CD4-positive, alpha-beta T cell treated with Interleukin-15 for 4 hours (primary cell): ENCODE measurements at places on chromosomes 11 and 22.

- no peak for DNase-seq
Observed at GRCh38 chr22:40397396-40397795, 27.0 kb downstream of the SGSM3 start.

DNA sequence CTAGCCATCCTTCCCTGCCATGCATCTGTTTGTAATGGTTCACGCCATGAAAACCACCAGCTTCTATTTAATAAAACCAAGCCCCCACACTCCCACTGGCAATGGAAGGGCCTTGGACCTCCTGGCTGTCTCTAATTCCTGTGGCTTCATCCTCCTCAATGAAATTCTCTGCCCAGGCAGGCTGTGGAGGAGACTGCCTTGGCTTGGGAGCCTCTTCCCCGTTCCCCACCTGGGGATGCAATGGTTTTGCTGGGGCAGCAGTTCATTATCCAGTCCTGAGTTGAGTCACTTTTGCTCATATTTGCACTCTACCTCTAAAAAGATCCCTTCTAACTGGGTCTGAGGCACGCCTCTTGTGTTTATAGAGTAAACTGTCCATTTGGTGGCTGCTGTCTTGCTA, 515.8 kb downstream of the NTM start:
- no peak for DNase-seq

DNA sequence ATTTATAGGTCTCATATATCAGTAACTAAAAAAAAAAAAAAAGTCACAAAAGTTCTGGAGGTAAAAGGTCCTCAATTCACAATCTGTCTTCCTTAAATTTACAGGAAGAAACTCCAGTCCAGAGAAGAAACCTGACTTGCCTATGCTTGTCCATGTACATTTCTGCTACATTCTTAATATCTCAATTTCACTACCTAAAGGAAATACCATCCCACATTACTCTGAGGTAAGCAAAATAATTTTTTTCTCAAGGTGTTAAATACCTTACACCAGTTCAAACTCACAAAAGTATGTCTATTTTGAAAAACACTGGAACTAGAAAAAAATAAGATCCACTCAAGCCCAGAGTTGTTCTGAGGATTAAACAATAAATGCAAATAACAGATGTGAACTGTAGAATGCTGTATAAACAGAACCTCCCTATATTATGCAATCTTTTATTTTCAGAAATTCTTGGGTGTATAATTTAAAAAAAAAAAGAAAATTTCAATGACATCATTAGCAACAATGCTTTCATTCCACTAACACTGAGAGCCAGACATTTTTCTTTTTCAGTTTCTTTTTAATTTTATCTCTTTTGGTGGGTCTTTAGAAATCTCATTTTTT, 49.9 kb upstream of the GDPD4 start:
- no peak for DNase-seq

DNA sequence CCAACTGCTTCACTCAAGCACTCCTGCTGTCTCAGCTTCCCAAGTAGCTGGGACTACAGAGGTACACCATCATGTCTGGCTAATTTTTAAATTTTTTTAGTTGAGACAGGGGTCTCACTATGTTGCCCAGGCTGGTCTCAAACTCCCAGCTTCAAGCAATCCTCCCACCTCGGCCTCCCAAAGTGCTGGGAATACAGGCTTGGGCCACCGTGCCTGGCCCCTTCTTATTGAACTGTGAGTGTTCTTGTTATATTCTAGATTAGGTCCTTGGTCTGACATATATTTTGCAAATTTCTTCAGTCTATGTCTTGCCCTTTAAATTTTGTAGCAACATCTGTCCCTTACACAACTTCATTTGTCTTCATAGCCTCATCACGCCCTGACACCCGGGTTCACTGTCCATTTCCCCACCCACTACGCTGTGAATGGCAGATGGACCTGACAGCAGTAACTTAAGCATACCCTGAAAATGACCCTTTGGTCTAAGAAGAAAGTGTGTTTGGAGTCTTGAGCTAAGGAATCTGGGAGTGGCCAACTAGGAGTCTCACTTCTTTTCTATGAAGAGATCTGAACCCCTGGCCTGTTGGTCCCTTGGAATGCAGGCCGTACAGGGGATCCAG, 4.2 kb upstream of the FAM118A start:
- no peak for DNase-seq

DNA sequence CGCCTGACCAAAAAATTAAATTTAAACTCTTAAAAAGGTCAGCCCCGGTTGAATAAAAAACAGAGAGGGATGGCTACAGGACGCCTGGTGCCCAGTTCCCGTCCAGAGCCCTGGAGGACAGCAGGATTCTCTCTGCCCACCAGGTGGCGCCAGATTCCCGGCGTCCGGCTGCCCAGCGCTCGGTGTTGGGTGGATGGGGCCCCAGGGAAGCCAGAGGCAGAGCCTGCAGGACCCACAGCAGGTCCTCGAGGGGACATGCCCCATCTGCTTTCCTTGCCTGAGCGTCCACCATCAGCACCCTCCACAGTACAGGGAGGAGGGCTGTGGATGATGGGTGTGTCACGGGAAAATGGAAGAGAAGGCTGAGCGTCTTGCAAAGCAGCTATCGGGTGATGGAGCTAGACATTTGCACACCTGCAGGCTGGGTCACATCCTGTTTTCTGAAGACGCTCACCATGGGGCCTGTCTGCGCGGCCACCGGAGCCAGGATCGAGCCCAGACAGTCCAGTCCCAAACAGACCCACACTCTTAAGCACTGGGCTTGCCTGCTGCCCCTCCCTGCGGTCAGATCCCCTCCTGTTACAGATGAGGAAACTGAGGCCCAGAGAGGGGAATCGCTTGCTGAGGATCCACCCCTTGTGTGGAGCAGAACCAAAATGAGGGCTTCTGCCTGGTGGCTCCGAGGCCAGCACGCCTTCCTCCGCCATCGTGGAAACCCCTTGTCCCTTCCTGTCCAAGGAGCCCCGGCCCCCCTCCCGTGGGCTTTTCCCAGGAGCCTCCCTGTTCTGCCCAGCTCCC, 18.5 kb upstream of the CBX7 start:
- DNase-seq: peak; percentile 85

DNA sequence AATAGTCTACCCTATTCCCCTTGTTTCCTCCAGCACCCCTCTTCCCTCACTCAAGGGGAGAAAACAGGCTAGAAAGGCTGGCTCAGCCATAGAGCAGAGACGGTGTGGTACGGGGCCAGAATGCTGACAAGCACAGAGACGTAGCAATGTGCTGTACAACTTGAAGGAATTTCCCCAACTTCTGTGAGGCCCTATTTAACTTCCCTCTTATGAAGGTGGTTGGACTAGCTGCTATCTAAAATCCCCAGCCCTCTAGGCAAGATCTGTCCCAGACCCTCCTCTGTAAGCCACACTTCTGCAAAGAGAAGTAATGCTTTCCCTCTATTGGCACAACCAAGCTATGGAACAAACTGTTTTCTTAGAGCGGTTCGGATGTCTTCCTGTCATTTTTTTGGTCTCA, 37.8 kb downstream of the PLEKHA7 start:
- no peak for DNase-seq

DNA sequence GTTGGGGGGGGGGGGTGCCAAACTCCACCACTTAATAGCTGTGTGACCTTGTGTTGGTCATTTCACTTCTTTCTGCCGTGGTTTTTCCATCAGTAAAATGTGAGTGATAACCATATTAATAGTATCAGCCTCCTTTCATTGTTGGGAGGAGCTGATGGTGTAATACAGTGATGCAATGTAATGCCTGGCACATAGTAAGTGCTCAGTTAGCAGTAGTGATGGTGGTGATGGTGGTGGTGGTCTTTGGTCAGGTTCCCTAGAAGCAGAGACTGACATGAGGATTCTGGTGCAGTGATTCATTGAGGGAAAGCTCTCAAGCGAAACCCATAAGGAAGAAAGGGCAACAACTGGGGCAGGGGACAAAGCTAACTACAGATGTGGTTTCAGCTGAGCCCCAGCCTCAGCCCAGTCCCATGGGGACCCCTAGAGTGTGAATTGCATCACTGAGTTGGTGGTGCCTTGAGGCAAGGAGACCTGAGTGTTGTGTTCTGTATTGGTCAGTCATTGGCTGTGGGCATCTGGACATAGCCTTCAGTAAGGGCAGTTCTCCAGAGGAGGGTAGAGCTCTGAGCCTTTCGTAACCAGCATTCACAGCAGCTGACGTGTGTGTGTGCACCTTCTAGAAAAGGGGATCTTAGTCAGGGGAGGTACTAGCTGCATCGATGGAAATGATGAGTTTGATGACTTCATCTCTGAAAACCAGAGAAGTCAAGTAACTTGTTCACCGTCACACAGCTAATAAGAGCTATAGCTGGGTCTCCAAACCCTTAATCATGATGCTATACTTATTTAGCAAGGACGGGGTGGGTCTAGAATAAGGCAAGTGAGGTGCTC, 93.6 kb upstream of the CRYBB3 start:
- no peak for DNase-seq

DNA sequence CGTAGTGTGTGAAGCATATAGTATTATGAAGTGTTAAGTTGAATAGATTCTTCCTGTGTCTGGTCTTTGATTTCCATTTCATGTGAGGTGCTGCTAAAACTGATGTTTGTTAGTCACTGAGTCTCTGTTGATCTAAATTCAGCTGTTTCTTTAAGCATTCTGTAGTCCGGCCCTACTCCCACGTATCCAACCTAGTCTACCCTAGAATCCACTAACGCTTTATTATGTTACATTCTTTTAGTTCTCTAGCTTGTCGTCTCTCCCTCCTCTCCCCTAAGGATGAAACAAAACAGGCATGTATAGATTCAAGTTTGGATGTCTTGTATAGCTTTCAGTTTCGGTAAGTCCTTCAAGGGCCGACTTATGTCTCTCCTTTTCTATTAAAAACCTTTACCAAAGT, 4.1 kb downstream of the WEE1 start:
- DNase-seq: peak; percentile 30

DNA sequence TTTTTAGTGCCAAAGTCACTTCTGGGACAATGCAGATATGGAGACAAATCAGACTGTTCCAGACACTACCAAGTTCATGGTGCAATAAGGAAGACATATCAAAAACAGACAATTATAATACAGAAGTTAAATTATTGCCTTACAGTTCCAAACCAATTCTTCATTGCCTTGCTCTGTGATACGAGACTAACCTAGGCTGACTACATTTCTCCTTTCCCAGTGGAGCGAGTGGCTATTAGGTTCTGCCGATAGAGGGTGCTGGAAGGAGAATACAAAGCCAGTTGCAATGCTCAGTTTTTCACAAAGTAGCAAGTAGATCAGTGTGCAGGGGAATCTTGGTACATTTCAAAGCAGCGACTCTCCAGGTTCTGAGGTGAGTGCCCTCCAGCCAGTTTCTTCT, 67.8 kb downstream of the FAM168A start:
- no peak for DNase-seq

GRCh38 chr11:75565221-75565814, 3.3 kb downstream of the SERPINH1 start:
- no peak for DNase-seq

GRCh38 chr11:70139785-70140410, 61.8 kb downstream of the ANO1 start:
- no peak for DNase-seq

DNA sequence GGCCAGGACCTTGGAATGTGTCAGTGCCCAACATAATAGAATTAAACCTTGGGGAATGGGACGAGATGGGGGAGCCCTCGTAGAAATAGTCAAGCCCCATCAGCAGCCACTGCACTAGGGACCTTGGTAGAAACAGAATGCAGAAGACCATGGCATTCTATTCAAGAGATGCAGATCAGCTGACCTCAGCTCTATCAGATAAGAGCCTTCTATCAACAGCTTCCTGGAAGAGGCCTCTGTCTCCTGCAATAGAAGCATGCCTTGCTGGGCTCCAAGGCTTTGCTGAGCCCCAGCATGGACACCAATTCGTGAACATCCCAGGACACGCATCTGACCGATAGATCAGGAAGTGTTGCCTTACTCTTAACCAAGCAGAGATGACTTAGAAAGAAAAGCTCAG, 27.5 kb upstream of the FLI1 start:
- DNase-seq: no peak

DNA sequence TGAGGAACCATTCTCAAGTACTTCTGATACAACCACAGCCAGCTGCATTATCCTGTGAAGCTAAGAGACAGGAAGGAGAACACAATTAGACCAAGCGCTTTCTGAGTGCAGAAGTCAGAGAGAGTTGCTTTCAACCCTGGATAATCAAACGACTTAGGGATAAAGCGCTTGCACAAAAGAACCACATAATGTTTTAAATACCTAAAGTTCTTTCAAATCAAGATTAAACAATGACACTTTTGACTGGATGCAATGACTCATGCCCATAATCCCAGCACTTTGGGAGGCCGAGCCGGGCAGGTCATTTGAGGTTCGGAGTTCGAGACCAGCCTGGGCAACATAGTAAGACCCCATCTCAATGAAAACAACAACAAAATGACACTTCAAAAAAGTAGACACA, 145.1 kb downstream of the SWAP70 start:
- no peak for DNase-seq

- DNase-seq: no peak
Observed at GRCh38 chr11:2883640-2883978, 2.0 kb downstream of the CDKN1C start.

GRCh38 chr11:33344611-33345010, 87.4 kb downstream of the HIPK3 start:
- no peak for DNase-seq

DNA sequence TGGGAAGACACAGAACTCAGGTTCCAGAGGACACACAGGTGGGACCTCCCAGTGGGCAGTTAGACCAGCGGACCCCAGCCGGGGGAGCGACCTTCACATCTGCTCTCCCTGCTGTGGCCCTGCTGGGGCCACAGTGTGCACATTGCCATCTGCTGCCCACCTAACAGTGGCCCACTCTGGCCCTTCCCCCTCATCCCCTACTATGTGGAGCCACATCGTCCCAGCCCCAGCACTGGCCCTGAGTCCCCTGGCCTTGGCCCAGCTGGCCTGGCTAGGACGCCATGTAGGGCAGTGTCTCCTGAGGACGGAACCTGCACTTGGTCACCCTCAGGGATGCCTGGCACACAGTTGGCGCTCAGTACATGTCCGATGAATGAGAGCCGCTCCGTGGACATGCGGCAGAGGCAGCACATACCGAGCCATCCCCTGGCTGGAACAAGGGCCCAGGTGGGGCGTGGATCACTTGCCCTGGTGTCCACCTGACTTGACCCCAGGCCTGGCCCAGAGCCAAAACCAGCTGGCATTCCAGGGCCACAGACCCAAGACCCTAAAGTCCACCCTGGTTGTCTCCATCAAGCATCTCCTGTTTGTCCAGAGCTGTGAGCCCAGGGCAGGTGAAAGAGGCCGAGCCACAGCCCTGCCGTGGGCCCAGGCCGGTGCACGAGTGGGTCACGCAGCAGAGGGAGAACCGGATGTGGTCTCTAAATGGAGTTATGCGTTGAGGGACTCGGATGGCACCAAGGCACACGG, 93.1 kb upstream of the FGF3 start:
- no peak for DNase-seq

DNA sequence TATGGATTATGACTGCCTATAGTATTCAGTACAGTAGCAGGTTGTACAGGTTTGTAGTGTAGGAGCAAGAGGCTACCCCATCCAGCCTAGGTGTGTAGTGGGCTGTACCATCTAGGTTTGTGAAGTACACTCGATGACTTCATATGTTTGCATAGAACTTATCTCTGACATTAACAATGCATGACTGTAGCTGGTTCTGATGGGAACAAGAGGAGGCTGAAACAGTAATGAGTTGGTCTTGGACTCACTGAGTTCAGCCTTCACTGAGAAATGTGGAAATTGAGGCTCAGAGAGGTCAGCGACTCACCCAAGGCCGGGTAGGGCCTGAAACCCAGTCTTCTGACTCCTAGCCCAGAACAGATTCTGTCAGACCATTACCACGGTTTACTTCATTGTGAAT, 13.0 kb downstream of the MYO7A start:
- no peak for DNase-seq
